Hypothalamus (tissue), 51 donors: ENCODE measurements at places on chromosomes 5 and 9.

DNA sequence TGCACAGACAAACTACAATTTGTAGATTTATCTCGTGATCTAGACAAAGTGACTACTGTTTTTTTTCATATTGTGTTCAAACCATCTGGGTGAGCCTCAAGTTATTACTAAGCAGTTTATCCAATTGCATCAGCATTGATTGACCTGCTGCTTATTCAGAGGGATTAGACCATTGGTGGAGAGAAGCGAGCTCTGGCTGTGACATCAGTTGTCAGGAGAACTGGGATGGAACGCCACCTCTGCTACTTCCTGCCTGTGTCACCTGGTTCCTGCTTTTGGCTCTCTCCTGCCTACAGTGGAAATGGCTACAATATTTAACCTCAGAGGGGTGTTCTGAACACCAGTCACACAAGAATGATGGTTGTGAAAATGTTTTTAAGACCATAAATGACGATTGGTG, 12.1 kb downstream of the NR4A3 start:
- no peak for DNase-seq

DNA sequence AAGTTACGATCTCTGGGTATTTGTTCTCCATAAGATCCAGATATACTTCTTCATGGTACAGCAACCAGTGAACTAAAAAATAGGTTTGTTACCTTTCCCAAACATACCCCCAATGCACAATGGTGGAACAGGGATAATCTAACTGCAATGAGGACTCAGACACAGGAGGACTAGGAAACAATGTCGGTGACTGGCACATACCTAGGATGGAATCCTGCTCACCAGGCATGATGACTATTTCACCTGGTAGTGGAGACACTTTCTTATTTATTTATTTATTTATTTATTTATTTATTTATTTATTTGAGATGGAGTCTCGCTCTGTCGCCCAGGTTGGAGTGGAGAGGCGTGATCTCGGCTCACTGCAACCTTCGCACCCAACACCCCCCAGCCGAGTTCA, 159.9 kb upstream of the CCNH start:
- no peak for DNase-seq

DNA sequence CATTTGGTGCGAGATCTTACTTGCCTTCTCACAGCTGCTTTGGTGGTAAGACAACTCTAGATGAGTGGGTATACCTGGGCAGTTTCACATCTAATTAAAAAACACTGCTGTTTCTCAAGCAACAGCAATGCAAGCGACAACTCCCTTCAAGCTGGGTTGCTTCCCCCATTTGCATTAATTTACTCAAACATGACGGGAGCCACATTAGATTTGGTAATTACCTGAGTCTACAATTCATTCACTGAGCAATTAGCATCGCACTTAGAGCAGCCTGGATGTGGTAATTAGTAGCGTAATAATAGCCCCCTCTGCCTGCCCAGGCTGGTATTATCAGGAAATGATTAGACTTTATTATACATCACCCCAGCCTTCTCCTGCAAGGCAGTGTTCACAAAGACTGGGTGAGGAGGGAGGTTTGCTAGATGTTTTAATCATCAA, 73.4 kb downstream of the FBXO38 start:
- DNase-seq, result no peak

DNA sequence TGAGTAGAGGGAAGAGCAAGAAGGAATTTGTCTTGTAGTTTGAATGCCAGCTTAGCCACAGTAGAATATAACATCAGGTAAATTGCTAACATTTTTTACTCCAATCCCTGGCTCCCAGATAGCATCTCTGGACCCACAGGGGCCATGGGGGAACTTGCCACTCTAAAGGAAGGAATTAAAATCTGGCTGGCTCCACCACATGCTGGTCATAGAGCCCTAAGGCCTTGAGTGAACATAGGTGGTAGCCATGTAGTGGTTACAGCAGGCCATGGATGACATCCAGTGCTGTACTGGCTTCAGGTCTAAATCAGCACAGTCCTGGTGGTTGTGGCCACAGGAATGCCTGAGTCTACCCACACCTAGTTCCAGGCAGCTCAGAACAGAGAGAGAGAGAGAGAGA, 109.9 kb upstream of the RGMB start:
- DNase-seq, result no peak

- DNase-seq, result no peak
Observed at GRCh38 chr5:176881816-176882566, 17.2 kb downstream of the HK3 start.

GRCh38 chr5:135655468-135655815, 76.7 kb upstream of the CXCL14 start:
- no peak for DNase-seq

GRCh38 chr9:18721995-18722310, 248.0 kb downstream of the ADAMTSL1 start:
- no peak for DNase-seq

GRCh38 chr9:122125509-122126330, 32.6 kb upstream of the TTLL11 start:
- no peak for DNase-seq

GRCh38 chr5:57434227-57434640, 48.4 kb downstream of the ACTBL2 start:
- no peak for DNase-seq

DNA sequence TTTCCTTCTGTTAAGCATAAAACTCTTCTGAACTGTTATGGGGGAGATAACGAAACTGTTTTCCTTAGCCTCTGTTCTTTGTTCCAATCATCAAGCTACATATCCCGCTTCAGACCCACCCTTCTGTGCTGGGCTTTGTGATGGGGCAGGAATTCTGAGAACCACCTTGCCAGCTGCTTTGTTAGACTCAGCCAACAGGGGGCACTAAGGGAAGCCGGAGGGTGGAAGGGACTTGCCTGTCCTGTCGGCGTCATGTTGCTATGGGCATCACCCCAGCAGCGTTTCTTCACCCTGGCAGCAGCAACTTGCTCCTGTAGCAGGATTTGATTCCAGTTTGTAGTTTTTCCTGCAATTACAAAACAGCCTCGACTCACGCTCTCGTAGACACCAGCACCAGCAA, 169.1 kb downstream of the CAAP1 start:
- DNase-seq, result no peak

- DNase-seq, result no peak
Observed at GRCh38 chr5:142613271-142613671, 72.6 kb downstream of the FGF1 start.

- no peak for DNase-seq
Observed at GRCh38 chr5:42721484-42721883, 35.1 kb upstream of the CCDC152 start.

DNA sequence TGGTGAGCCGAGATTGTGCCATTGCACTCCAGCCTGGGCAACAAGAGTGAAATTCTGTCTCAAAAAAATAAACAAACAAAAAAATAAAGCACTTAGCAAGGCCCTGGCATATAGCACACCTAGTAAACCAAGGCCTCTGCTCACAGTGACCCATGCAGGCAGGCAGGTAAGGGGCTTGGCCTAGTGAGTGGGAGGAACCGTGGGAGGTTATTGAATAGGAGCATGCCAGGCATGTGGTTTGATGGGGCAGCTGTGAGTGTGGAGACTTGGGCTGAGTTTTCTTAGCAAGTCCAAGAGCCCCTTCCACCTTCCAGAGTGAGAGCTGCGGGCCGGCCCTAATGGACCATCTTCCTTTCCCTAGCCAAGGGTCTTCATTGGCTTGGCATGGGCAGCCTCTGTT, 4.5 kb upstream of the NDST1 start:
- DNase-seq, result no peak

- DNase-seq, result no peak
Observed at GRCh38 chr5:178519155-178519554, 71.0 kb downstream of the COL23A1 start.

DNA sequence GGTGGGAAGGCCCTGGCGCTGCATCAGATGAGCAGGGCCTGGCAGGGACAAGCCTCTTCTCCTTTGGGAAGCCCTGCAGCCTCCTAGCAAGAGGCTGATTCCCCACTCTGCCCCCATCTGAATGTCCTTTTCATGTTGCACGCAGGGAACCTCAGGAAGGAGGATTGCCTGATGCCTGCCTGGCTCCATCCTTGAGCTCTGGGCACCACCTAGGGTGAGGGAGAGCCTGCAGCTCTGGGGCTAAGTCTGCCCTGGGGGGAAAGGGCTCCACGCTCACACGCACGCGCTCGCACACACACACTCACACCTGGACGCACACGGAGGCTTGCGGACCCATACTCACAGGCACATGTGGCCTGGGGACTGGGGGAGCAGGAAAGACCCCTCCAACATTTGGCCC, 86.6 kb downstream of the LMX1B start:
- DNase-seq, result no peak

- DNase-seq, result no peak
Observed at GRCh38 chr5:57009811-57010210, 57.9 kb upstream of the MIER3 start.

DNA sequence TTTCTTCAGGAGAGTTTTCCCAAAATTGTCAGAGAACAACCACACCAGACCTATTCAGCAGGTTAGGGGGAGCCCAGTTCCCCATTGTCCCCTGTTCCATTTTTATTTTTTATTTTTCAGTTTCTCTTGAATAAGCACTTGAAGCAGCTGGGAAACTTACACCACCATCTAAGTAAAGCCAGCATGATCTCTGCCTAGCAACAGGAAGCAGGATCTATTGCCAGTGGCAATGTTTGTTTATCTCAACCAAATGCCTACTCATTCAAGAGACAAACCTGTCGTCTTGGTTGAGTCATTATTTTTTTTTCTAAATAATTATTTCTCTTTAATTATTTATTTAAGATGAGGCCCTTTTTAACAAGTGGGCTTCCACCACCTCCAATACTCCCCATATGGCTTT, 379.3 kb downstream of the PLK2 start:
- DNase-seq, result no peak

GRCh38 chr5:156812959-156813358, 37.1 kb upstream of the PPP1R2B start:
- DNase-seq, result no peak

- DNase-seq, result no peak
Observed at GRCh38 chr5:123283031-123283430, 140.2 kb downstream of the CEP120 start.
